ENCODE measurements at places on chromosomes 4 and X. TPM values are rescaled to one million over a fixed set of nuclear protein-coding genes. Genes with fewer than 3 reads are reported as not detected.

DCAF12L2 gene
- total RNA-seq: under 0.01 TPM

GPR50 gene
- not detected for total RNA-seq

EVC gene
- 36.8 TPM for total RNA-seq

SLC4A4 gene
- 25.9 TPM for total RNA-seq

MAGEA11 gene
- 0.09 TPM for total RNA-seq

SYNPO2 gene
- 17.9 TPM for total RNA-seq

KLHL13 gene
- 39.1 TPM for total RNA-seq

NAP1L3 gene
- total RNA-seq: 2.9 TPM

TMEM47 gene
- total RNA-seq: 105 TPM

ASB5 gene
- total RNA-seq: 2.4 TPM

SCOC gene
- 45.3 TPM for total RNA-seq

DMP1 gene
- not detected for total RNA-seq

TMSB15C gene
- total RNA-seq: 3.3 TPM

RIBC1 gene
- total RNA-seq: 0.74 TPM

CXXC4 gene
- 0.09 TPM for total RNA-seq

CLGN gene
- total RNA-seq: 5.8 TPM

PAGE2B gene
- total RNA-seq: 0.28 TPM

RRH gene
- total RNA-seq: 0.09 TPM
